COR-L47 (cell line): ENCODE measurements at places on chromosomes 5 and 9.

GRCh38 chr5:40654377-40654991, 25.2 kb upstream of the PTGER4 start:
- no peak for DNase-seq

- DNase-seq: no peak
Measured at GRCh38 chr9:128512820-128513219, 8.3 kb downstream of the GLE1 start.

DNA sequence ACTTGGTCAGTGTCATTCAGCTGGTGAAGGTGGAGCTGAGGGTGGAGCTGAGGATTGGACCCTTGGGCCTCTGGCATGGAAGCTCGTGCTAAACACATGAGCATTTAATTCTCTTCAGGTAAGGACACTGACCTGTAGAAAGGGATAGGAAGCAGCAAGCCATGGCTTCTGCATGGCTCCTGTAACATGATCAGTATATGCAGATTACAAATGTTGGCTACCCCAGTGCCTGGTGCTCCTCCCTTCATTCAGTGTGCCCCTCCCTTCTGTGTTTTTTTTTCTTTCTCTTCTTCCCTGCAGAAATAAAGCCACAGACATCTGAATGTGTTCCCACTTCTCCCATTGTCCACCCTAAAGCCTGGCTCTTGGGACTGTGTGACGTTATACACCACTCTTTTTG, 52.9 kb downstream of the ARHGAP26 start:
- no peak for DNase-seq

GRCh38 chr9:5499889-5500398, 10.4 kb upstream of the PDCD1LG2 start:
- peak; percentile 83 for DNase-seq

DNA sequence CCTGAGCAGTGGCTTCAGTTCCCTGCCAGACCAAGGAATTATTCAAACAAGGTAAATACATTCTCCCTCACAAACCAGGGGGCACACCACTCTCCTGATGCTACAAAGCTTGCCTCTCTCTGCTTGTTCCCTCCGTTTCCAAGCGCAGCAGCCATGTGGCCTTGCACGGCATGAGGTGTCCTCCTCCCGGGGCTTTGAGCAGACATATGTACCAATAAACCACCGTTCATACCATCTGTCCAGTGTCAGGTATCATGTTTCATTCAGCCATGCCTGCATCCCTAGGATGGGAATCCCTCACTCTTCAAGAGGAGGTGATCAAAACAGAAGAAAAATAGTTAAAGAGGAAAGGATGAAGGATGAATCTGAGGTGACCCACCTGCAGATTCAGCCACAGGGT, 282.7 kb downstream of the ENC1 start:
- no peak for DNase-seq

GRCh38 chr5:125026867-125027731, 280.7 kb upstream of the ZNF608 start:
- no peak for DNase-seq

DNA sequence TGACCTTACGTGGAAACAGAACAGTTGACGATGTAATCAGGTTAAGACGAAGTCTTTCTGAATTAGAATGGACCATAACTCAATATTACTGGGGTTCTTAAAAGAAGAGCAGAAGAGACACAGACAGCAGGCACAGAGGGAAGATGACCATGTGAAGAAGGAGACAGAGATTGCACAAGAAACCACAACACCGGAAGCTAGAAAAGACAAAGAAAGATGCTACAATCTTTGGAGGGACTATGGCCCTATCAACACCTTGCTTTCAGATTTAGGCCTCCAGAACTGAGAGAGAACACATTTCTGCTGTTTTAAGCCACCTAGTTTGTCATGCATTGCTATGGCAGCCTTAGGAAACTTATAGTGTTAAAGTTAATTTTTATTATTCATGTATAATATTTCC, 27.1 kb downstream of the CDH9 start:
- DNase-seq: no peak

DNA sequence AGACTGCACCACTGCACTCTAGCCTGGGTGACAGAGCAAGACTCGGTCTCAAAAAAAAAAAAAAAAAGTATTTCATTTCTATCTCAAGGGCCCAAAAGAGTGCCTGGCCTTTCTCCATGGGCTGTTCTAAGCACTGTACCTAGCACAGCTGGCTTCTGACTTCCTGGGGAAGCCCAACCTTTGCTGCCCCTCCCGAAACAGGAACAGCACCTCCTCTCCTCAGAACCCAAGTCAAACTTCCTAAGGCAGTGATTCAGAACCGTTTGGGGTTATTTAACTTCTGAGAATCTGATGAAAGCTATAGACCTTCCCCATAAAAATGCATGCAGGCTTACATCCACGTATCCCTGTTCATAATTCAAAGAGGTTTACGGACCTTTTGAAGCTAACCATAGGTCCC, 57.8 kb downstream of the NRG2 start:
- no peak for DNase-seq

DNA sequence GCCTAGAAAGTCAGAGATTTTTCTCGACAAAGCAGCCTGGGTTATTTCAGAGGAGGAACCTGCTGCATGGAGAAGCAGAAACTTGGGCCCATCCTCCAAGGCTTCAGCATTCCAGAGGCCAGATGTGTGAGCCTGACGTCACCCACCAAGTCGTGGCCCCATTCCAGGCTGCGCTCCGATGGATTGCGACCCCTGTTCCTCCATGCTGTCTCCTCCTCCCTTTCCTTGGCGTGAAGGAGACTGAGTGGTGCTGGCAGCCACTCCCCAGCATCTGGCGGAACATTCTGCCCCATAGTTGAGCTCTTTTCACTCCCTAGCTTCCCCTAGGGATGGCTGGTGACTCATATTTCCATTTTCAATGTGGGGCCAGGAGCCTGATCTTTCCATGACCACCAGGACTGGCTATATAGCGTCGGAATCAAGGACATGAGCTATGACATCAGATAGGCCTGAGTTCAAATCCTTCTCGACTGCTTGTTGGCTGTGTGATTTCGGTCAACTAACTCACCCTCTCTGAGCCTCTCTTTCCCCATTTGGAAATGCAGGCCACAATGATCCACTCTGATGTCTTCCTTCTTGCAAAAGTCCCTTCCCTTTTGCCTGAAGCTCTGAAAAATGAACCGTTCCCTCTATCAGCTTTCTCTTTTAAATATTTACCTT, 24.5 kb upstream of the DUSP1 start:
- no peak for DNase-seq

- DNase-seq: no peak
Measured at GRCh38 chr5:136137497-136138220, 5.0 kb downstream of the SMAD5 start.

GRCh38 chr5:72107131-72107900, at the start of gene MAP1B:
TSS of gene MAP1B (plus strand) at chr5:72107475. CDS start at chr5:72107532, 57 bp downstream.
- DNase-seq: peak; percentile 92

DNA sequence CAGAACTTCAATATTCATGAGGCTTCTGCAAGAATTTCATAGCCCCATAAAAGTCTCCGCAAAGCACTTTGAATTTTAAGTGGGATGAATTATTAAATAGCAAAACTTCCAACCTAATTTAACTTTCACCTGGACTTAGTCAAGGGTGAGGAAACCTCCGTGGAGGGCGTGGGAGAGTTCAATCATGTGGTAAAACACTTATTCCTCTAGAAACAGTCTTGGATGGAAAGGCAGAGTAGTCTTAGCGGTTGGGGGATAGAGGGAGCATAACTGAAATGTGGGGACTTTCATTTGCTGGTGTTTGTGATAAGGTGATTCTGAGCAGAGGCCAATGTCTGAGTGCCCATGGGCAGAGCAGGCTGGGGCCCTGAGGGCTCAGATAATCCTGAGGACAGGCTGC, 241.9 kb downstream of the IRX1 start:
- no peak for DNase-seq

GRCh38 chr9:137128158-137128861, 10.6 kb upstream of the GRIN1 start:
- no peak for DNase-seq

GRCh38 chr5:105380126-105380525, 1817.5 kb upstream of the NUDT12 start:
- DNase-seq: no peak

GRCh38 chr5:143165049-143165880, 238.2 kb downstream of the NR3C1 start:
- DNase-seq: no peak

DNA sequence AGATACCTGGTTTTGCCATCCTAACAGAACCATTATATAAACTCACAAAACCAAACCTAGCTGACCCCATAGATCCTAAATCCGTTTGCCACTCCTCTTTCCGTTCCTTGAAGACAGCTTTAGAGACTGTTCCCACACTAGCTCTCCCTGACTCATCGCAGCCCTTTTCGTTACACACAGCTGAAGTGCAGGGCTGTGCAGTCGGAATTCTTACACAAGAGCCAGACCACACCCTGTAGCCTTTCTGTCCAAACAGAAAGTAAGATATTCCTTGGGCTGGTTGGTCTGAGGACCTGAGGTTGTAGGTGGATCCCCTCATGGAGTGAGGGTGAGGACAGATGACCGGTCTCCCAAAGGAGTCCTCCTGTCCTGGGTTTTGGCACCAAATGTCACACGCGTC, 56.7 kb upstream of the NAA35 start:
- DNase-seq: no peak

DNA sequence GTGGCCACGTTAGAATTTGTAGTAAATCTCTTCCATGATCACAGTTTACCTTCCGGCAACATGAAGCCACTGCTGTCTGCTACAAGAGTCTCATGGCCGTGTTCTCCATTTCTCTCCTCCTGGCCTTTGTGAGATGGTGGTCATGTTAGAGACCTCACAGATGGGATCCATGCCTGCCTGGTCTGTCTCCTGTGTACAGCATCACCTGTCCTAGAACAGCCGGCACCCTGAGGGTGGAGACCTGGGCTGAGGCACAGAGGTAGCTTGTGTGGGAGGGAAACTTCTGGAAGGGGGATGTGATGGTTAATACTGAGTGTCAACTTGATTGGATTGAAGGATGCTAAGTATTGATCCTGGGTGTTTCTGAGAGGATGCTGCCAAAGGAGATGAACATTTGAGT, 3.1 kb upstream of the FCN2 start:
- no peak for DNase-seq

GRCh38 chr9:17082343-17083064, 52.3 kb upstream of the CNTLN start:
- DNase-seq: no peak

- DNase-seq: no peak
Measured at GRCh38 chr9:134335061-134335460, 8.8 kb downstream of the RXRA start.

- DNase-seq: no peak
Measured at GRCh38 chr5:172452398-172453205, 1.7 kb downstream of the SH3PXD2B start.

- DNase-seq: no peak
Measured at GRCh38 chr9:93137362-93137761, 3.3 kb upstream of the NINJ1 start.

DNA sequence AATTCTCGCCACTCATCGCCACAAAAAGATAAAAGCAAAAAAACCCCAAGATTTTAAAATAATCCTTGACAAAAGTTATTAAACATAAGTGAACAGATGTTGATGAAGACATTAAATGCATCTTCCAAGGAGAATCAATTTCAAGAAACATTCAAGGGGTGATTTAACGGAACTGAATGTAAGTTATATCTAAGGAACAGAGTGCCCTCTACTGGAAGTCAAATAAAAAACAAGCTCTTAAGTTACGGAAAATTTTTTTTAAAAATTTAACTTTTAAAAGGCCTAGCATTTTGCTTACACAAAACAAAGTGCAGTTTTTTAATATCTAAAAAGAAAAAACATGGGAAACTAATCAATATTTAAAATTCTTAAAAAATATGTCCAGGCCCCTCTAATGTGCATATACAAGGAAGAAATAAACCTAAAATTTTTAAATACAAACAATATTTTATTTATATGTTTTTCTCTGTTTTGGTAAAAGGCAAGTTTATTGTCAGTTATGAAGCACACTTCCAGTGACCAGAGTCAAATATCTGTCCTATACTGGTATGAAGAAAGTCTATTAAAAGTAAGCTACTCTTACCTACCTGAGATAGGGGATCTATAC, 28.0 kb downstream of the TEX10 start:
- DNase-seq: peak; percentile 9

- peak; percentile 46 for DNase-seq
Measured at GRCh38 chr5:172322028-172322965, 38.7 kb upstream of the UBTD2 start.

DNA sequence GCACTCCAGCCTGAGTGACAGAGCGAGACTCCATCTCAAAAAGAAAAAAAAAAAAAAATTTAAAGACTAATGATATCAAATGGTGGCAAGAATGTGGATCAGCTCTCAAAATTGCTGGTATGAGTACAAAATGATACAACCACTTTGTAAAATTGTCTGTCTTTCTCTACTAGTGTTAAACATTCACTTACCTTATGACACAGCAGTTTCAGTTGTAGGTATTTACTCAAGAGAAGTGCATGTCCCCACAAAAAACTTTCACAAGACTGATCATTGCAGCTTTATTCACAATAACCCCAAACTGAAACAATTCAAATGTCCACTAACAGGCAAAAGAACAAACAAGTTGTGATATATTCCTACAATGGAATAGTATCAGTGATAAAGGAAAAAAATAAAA, 14.7 kb upstream of the CETN3 start:
- no peak for DNase-seq

DNA sequence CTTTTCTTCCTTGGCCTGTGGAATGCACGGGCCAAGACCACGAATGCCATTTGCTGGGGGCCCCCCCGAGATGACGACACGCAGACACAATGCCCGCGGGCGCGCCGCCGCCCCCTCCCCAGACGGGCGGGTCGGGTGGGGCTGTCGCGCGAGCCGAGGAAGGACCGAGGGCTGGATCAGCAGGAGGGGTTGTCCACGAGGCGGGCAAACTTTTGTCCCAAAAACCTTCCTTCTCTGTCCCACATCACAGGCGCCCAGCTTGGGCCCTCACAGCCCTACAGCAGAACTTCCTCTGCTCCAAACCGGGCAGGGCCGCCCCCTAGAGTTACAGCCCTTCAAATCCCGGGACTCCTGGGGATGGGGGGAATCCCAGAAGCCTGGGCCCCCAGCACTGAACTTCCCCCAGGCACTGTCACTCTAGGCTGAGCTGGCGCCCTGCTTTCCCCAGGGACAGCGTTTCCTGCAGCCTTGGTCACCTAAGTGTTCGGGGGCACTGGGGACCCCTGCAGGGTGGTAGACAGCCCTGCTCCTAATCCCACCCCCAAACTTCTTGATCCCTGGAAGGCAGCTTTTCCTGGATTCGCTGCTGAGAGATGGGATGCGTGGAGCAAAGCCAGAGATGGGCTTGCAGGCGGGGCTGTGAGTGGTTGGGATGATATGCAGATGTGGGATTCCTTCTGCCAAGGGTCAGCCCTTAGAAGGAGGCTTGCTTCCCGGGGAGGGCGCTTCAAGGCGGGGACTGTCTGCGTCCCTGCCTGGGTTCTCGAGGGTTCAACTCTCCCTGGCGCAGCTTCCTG, 980 bp downstream of the COL5A1 start:
- no peak for DNase-seq

- DNase-seq: peak; percentile 76
Measured at GRCh38 chr5:108642170-108642906, 105.4 kb upstream of the FER start.

DNA sequence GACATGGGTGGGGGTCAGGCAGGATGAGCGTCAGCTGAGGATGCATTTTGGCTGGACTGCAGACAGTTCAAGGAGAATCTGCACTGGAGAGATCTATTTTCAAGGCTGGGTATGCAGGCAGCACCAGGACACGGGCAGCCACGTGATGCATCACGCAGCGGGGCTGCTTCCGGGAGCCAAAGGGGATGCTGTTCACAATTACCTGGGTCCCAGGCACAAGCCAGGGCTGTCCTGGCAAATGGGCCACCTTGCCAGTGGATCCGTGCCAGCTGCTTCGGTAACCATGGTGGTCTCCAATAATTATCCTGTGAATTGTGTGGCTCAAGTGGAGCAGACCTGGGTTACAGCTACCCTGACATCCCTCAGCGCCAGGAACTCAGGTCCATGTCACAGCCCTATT, 17.5 kb downstream of the DBH start:
- no peak for DNase-seq

GRCh38 chr5:74166064-74166463, 474.5 kb downstream of the ENC1 start:
- DNase-seq: no peak
